ENCODE measurements at places on chromosomes 4 and X. TPM values are rescaled to one million over a fixed set of nuclear protein-coding genes. Genes with fewer than 3 reads are reported as not detected.

DNA sequence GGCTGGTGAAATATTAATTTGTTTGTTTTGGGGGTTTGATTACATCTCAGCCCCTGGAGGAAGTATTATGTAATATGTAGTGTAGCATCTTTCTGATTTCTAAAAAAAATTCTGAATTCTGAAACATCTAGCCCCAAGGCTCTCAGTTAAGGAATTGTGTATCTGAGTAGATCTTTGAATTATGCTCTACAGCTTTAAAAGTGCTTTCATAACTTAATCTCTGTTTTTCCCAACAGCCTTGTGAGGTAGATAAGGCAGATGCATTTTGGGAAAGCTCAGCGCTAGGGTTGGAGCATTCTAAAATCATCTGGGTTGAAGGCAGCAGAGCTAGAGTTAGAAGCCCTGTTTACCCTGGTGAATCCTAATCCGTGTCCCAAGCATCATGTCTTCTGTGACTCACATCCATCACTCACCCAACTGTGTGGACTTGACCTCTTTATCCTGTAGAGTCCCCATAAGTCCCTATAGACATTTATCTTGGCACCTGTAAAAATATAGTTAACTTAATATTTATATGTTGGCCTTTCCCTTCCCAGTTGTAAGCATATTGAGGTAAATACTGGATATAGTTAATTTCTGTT is 49.8 kb downstream of the FNIP2 start:
- DNase-seq: no peak

DNA sequence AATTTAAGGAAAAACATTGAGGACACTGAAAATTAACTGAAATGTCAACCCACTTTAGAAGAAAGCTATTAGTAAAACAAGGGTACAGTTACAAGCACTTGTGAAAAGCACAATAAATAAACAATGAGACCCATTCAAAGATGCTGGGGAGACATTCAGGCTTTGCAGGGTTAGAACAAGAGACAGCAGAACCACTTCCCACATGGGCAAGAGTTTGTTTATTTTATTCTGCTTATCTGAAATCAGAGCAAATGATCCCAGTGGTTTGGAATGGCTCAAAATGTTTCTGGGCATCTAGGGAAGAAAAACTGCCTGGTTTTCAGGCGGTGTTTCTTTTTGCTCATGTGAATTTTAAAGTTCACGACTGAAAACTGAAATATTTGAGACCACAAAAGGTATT is 42.4 kb downstream of the PPP3CA start:
- no peak for DNase-seq

DNA sequence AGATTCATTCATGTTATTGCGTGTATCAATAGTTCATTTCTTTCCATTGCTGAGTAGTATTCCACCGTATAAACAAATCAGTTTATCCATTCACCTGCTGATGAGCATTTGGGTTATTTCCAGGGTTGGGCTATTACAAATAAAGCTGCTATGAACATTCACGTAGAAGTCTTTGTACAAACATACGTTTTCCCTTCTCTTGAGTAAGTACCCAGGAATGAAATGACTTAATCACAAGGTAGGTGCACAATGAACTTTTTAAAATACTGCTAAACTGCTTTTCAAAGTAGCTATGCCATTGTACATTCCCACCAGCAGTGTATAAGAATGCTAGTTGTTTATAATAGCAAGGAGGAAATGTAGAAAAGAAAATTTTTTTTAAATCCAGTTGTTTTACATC is 35.9 kb downstream of the SYTL4 start:
- DNase-seq: no peak

Gene PDE5A
- total RNA-seq: 5.0 TPM

DNA sequence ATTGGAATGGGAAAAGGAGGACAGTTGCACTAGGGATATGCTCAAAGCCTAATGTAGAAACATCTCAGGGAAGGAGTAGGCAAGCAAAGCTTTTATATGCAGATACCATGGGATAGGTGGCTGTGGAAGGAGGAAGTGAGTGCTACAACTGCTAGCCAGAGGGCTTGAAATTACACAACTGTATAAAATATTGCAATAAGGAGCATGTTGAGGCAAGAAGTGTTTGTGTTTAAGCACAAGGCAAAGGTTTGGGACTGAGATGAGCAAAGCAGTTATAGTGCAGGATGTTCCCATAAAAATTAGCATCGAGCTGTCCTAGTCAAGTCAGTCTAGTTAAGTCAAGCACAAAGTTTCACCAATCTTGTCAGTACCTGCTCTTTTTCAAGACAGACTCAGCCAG is 35.6 kb upstream of the DCAF8L1 start:
- DNase-seq: no peak

GRCh38 chrX:33840176-33840575 is 291.9 kb downstream of the FAM47A start:
- DNase-seq: no peak

GRCh38 chr4:3462321-3462789 is 751 bp upstream of the DOK7 start:
- no peak for DNase-seq

- DNase-seq: peak; percentile 45
Observed at GRCh38 chr4:87853108-87853507, 20.3 kb downstream of the MEPE start.

DNA sequence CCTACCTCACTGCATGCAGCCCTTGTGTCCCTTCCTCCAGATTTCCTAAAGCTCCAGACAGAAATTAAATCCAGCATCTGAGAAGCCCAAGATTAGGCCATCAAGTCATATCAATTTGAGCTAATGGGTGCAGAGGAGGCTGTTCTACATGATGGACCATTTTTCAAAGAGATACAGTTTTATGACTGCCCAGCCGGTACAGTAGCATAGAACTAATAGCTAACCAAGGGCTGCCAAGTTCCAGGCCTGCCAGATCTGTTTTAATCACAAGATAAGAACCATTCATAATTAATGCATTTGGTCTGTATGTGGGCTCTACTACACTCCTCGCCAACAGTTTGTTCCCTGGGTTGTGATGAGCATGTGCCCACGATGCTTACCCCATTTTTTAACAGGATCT is 73.9 kb upstream of the PLAC1 start:
- DNase-seq: no peak

DNA sequence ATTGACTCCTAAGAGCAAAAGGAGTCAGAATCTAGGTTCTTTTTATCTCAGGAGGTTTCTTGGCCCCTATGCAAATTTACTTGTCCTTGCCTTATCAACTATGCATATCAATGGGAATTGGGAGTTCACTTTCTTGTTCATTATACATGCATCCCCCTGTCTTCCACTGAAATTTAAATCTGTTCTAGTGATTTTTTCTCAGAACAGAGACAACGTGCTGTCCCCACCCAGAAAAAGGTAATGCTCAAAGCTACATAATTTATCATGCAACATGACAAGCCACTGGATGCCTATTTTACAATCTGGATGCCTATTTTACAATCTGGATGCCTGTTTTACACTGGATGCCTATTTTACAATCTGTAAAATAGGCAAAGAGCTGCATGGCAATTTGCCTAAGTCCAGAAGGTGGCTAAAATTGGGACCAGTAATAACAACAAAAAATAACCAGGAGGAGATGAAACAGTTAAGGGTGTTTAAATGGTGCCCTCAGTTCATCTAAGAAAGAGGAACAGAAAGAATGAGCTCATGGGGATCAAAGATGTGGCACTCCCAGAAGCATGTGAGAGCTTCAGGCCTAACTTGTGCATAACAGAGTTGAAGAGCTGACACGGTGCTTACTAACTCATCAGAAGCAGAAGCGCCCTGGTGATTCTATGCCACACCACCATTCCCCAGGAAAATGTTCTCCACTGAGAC is 537.8 kb upstream of the BOD1L1 start:
- DNase-seq: no peak

Gene FAM47E
- total RNA-seq: 0.91 TPM

- DNase-seq: no peak
Observed at GRCh38 chr4:161554372-161554990, 609.3 kb downstream of the FSTL5 start.

- DNase-seq: no peak
Observed at GRCh38 chr4:39036172-39036571, 4.0 kb upstream of the TMEM156 start.

DNA sequence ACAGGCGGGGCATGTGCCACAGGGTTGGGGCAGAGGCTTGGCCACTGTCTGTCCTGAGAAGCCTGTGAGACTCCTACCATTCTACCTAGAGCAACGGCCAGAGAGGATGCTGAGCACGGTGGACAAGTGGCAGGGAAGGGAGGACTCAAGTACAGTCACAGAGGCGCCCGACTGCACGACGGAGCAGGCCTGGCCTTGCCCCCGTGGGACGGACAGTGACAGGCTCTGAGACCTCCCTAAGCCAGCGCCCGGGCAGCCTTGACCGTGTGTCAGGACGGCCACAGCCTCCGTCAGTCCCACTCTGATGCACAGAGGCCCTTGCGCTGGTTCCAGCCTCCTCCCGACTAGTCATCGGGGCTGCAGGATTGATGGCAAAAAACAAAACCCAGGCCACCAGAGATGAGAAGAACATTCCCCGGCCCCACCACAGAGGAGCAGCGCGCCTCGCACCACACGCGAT is 36.7 kb upstream of the MXD4 start:
- no peak for DNase-seq

DNA sequence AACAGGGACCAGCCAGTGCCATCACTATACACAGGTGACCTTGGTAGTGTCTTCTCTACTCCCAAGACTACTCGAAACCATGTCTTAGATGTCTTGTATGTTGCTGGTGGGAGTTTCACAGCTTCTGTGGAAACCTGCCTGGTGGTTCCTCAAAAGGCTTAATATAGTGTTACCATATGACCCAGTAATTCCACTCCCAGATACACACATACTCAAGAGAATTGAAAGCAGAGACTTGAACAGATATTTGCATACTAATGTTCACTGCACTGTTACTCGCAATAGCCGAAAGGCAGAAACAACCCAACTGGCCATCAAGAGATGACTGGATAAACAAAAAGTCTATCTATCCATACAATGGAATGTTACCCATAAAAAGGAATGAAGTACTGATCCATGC is 3.1 kb downstream of the TFDP3 start:
- no peak for DNase-seq

Gene PABPC4L
- total RNA-seq: not detected

Gene BMX
- total RNA-seq: not detected

Gene NHSL2
- 0.22 TPM for total RNA-seq

GRCh38 chrX:45956191-45956870 is 588.9 kb downstream of the ZNF674 start:
- DNase-seq: no peak

GRCh38 chr4:125181804-125182203 is 133.0 kb upstream of the FAT4 start:
- DNase-seq: no peak

Gene ETNPPL
- not detected for total RNA-seq

Gene CENPE
- total RNA-seq: 31.3 TPM

GRCh38 chr4:119016636-119017035 is 119.0 kb upstream of the MYOZ2 start:
- no peak for DNase-seq

DNA sequence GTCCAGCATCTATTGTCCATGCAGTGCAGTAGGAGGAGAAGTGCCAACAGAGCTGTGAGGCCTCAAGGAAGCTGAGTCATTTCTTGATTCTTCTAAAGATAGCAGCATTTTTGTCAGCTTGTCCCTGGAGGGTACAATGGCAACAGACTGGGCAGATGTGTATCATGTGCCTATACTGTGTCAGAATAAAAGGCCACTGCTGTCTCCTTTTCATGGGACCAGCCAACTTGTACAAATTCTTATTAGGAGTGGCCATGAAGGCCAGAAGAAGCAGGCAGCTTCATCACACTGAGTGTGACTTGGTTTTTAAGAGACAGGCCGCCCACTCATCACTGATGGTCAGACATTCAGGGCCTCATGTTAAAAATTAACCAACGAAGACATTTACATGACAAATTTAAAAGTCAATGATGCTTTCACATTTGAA is 185.0 kb upstream of the FAM241A start:
- DNase-seq: peak; percentile 15

Gene ASIC5
- total RNA-seq: not detected

GRCh38 chr4:181525634-181526033 is 717.6 kb upstream of the TENM3 start:
- no peak for DNase-seq

- no peak for DNase-seq
Observed at GRCh38 chrX:119094819-119095218, 22.0 kb downstream of the CT47C1 start.

DNA sequence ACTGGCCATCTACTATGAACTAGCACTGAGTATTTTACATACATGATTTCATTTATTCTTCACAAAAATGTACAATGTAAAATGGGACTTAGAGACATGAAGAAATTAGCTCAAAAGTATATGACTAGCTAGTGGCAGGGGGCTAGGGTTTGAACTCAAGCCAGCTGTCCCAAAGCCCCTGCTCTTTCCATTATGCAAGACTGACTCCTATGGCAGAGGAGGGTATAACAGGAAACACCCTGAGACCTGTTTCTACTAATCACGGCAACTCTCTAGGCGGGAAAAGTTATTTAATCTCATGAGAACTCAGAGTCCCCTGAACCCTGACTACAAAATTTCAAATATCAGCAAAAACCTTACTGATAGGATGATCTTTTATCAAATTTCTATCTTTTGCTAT is 150.6 kb downstream of the PRDM5 start:
- no peak for DNase-seq

- no peak for DNase-seq
Observed at GRCh38 chr4:1242506-1243450, 6.2 kb downstream of the CTBP1 start.

GRCh38 chr4:99998062-99998867 is 48.2 kb upstream of the H2AZ1 start:
- DNase-seq: peak; percentile 37

DNA sequence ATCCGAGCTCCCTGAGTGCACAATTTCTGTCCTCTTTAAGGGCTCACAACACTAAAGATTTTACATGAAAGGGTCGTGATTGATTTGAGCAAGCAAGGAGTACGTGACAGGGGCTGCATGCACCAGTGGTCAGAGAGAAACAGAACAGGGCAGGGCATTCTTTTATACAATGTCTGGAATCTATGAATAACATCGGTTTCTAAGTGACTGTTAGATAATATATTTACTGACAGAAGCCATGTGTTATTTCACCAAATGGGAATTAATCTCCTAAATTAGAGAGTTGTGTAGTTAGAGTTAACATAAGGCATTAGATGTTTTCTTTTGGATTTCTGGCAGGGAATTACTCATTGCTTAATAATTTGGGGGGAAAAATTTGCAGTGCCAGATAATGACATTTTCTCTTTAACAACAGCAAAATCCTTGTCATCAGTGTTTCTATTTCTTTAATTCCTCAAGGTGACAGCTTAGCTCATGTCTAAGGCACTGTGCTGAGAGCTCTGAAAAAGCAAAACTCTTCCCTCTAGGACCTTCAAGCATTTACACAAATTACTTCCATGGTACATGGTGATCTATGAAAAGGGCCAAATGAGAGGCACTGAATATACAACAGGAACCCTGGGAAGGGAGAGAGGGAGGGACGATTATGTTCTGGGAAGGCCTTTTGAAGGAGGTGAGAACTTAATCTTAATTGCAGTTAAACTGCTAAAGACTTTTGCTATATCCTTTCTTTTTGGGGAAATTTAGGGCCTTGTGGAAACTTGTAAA is 145.0 kb downstream of the RTL3 start:
- DNase-seq: no peak
